ENCODE measurements at places on chromosomes 12 and 14.

- no peak for DNase-seq
Observed at GRCh38 chr14:97641827-97642226, 844.6 kb downstream of the VRK1 start.

- no peak for DNase-seq
Observed at GRCh38 chr14:71089971-71090370, 182.7 kb downstream of the PCNX1 start.

DNA sequence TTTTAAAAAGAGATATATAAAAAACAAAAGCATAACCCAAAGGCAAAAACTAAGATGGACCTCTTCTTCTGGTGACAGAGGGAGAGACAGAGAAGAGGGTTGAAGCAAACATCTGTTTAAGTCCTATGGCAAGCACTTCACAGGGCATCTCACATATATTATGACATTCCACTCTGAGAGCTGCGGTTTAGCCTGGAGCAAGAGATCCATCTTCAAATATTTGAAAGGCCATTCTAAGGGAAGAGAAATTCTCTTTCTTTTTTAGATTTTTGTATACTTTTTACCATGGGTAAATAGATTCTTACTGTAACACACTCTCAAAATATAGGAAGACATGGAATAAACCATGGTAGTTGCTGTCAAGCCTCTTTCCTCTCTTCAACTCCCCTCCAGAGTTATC lies 204.1 kb downstream of the GXYLT1 start:
- no peak for DNase-seq

DNA sequence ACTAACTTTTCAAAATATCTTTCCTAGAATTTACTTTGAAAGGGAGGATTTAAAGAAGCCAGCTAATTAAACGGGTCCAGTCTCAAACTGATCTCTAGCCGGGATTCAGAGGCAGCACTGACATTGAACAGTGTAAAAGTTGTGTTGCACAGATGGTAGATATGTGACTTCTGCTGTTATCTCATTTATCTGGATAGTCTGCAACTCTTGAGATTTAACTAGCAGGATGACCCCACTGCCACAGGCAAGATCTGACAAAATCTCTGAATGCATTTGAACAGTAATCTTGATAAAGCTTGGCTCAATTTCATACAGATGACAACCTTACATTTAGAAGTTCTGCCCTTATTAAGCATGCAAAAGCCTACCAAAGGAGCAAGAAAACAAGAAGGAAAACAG lies 138.0 kb upstream of the CPNE8 start:
- DNase-seq: no peak

DNA sequence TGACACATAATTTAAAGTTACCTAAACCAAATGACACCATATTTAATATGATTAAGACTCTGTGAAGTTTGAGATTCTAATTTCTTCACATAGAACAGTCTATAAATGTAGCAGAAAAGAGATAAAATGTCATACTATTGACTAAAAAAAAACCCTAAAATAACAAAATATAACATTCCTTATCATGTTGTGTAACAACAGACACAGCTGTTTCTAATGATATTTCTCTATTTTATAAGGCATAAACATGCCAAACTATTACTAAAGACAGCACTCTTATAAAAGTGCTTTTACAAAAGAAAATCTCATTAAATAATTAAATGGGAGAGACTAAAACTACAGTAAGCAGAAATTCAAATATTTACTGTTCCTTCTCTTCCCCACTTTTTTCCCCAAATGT lies 49.4 kb downstream of the NOVA1 start:
- no peak for DNase-seq

GRCh38 chr14:104795781-104796686 lies 486 bp upstream of the AKT1 start:
- DNase-seq: no peak

DNA sequence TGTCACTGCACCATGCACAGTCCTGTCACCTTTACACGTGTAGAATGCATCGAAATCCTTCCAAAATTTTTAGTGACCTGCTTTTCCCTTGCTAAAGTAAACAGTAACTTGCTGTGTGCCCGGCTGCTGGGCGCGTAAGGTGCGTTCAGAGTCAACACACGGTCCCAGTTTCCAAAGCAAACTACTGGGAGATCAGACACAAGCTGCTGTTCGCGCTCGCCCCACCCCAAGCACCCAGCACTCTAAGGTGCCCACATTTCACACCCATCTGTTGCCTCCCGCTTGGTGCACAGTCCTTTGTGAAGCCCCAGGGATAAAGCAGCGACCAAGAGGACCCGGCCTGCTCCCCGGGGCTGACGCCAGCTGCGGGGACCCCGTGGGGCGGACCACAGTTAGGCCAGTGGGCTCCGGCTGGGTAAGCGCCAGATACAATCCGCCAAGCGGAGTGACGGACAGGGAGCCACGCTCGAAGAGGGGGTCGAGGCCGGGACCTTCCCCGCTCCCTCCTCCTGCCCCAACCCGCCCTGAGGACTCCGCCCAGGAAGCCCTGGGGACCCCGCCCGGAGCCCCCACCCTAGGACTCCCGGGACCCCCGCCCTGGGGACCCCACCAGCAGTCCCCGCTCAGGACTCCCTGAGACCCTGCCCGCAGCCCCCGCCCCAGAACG lies 633 bp downstream of the STX2 start:
- no peak for DNase-seq

- DNase-seq: no peak
Observed at GRCh38 chr14:101707863-101708620, 53.5 kb upstream of the PPP2R5C start.

DNA sequence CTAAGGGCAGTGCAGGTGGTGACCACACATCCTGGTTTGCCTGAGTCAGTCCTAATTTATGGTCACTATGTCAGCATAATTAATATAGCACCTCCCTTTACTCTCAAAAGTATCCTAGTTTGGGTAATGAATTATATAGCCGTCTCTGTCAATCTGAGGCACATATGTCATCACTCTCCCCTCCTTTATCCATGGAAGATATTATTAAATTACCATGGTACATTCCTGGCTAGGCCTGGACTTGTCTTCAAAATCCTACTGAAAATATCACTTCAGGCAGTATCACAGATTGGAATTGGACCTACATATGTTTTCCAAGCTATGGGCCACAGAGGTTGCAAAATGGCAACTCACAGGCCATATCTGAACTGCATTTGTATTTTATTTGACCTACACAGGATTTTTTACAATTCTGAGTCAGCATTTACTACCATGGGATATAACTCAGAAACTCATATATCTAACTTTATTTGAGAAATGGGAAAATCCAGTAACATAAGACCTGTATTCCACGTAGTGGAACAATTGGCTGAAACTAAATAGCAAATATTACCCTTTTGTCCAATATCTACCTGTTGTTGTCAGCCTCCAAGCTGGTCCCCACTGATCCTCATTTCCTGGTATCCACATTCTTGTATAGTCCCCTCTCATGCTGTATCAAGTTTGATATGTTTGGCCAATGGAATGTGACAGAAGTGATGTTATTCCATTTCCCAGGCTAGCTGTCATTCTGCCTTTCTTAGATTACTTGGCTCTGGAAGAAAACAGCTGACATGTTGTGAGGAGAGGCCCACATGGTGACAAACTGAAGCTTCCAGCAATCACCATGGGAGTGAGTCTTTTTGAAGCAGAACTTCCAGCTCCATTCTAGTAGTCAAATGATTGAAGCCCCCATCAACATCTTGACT lies 102.5 kb upstream of the MDM1 start:
- no peak for DNase-seq

DNA sequence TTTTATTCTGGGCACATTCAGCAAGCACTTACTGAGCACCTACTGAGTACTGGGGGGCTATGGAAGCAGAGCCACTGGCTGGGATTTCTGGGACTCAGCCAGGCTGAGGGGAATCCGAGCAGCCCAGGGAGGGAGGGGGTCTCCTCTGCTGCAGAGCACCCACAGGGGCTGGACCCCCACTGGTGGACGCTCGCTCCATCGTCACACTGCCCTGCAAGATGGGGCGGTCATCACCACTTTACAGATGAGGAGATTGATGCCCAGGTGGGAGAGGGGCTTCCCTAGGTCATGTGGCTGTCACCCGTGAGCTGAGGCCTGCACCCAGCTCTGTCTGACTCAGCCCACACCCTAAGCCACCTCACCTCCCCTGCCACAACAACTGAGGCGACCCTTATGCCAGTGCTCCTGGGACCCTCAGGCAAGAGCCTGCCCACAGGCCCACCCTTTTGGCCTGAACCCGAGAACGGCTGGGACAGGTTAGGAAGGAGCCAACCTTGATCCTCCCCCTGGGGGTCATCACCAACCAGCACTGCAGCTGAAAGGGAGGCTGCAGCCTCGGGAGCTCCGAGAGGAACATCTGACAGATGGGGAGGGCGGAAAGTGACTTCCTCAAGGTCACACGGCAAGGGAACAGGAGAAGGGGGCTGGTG lies 74.4 kb downstream of the SERPINA3 start:
- DNase-seq: no peak

DNA sequence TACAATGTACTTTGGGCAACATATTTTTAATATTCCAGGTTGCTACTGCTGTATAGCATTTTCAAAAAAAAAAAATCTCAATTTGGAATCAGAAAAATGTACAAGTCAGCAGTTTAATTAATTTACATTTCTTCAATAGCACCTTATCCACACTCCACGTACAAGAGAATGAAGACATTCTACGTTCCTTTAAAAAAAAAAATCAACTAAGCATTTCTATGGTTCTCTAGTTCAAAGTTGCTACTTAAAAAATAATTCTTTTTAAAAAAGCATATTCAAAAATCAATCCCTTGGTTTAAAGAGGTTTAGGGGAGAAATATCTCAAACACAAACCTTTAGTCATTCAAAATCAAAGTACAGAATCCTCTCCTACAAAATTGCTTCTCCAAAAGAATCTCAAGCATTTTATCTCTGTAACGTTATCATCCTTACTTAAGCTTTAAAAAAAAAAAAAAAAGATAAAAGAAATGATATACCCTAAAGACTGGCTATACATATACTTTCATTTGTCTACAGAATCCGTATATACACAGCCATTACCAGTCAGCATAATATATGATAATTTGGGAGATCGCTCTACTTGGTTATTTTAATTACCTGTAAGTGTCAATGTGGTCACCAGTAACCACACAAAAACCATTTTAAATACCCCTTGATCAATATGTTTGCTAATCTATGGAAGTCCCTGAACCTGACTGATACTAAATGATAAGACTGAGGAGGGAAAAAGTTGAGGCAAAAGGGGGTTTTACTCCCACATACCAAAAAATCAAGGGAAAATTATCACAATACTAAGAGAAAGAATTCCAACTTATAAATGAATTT lies 2.7 kb downstream of the MED13L start:
- DNase-seq: no peak

- DNase-seq: no peak
Observed at GRCh38 chr12:39780411-39780912, 160.9 kb upstream of the ABCD2 start.

- no peak for DNase-seq
Observed at GRCh38 chr14:38280081-38280480, 24.2 kb upstream of the CLEC14A start.

DNA sequence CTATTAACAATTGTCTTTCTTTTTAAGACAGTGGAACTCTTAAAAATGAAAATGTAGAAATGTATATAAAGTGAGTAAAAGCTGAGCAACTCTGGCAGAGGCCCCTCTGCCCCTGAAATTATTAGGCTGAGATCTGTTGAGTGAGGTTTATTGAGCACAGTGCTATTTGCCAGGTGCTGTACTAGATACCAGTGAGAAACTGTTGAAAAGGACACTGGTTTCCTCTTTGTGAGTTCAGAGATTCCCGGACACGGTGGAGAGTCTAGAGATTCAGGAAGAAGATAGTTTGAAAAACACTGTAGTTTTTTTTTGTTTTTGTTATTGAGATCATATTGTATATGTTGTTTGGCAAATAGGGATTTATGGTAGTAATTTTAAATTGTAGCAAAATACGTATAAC lies 11.2 kb downstream of the ACVR1B start:
- no peak for DNase-seq

GRCh38 chr12:47734725-47735480 lies 9.6 kb upstream of the ENDOU start:
- DNase-seq: no peak

GRCh38 chr12:52122540-52122871 lies 43.0 kb downstream of the SMIM41 start:
- DNase-seq: no peak

DNA sequence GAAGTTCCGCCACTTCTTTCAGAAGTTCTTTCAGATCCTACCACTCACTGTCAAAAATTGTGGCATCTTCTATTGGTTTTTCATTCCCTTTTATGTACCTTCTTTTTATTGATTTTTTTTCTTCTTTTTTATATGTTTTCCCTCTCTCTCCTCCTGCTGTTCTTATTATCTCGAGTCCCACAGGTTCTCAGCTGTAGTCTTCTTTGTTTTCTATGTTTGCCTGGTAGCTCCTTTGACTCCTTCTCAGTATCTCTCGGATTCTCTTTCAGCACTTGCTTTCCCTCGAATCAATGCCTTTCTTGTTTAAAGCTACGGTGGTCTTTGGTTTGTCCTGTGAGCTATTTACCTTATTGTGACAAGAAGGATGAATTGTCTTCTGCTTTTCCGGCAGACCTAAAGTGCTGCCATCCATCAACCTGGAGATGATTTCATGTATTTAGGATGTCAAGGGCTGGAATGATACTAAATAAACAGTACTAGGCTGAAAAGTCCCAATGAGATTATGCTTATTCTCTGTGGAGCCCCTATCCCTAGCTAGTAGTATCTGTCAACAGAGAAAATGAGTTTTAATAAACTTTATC lies 541.7 kb downstream of the NOVA1 start:
- no peak for DNase-seq

GRCh38 chr14:72675126-72675525 lies 218.8 kb downstream of the DPF3 start:
- DNase-seq: no peak

DNA sequence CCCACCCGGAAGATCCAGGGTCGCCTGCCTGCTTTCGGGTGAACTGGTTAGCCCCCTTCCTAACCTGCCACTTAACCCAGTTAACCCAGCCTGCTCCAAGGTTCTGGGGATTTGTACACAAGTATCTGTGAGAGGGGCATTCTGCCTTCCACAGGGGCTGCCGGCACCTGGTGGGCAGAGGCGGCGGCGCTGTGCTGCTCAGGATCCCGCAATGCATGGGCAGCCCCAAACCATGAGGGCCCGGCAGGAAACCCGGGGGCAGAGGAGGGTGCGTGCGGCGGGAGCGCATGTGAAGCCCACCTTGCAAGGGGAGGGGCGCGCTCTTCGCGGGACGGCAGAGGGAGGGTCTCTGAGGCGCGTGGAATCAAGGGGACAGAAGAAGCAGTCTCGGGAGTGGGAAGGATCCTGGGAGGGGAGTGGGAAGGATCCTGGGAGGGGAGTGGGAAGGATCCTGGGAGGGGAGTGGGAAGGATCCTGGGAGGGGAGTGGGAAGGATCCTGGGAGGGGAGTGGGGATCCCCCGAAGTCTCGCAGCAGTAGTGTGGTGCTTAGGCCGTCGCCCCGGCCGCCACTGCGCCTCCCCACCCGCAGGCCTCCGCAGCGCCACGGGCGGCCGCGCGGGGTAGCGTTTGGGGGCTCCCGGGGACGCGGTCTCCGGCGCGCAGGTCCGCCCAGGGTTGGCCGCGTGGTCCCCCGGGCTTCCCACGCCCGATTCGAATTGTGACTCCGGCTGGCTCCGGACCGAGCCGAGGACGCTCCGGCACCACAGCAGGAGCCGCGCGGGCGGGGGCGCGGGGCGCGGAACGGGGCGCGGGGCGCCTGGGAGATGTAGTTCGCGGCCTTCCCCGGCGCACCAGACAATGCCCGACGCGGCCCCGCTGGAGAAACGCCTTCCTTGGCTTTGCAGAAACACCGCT lies 4.9 kb upstream of the MTA1 start:
- DNase-seq: no peak
